ENCODE measurements at places on chromosomes 11 and 22. TPM values are rescaled to one million over a fixed set of nuclear protein-coding genes. Genes with fewer than 3 reads are reported as not detected.

The LARGE2 gene
- polyA plus RNA-seq: 20.7 TPM

The FOLR3 gene
- polyA plus RNA-seq: 0.41 TPM

The YPEL1 gene
- polyA plus RNA-seq: 1.3 TPM

The PATE4 gene
- not detected for polyA plus RNA-seq

The KRTAP5-7 gene
- not detected for polyA plus RNA-seq

The PTH gene
- not detected for polyA plus RNA-seq

The UBQLNL gene
- polyA plus RNA-seq: 0.49 TPM

The LDHAL6A gene
- not detected for polyA plus RNA-seq

The MPPED2 gene
- 0.58 TPM for polyA plus RNA-seq

The ZNF215 gene
- polyA plus RNA-seq: 0.61 TPM

The OR2AG1 gene
- polyA plus RNA-seq: not detected

The CHEK2 gene
- 11.2 TPM for polyA plus RNA-seq

The SPI1 gene
- polyA plus RNA-seq: 3.9 TPM

The PLAAT3 gene
- polyA plus RNA-seq: 3.1 TPM

The DDTL gene
- 1.4 TPM for polyA plus RNA-seq

The APOC3 gene
- not detected for polyA plus RNA-seq

The APOBEC3G gene
- polyA plus RNA-seq: 2.1 TPM
